ENCODE measurements at places on chromosomes 13 and 19. TPM values are rescaled to one million over a fixed set of nuclear protein-coding genes. Genes with fewer than 3 reads are reported as not detected.

DNA sequence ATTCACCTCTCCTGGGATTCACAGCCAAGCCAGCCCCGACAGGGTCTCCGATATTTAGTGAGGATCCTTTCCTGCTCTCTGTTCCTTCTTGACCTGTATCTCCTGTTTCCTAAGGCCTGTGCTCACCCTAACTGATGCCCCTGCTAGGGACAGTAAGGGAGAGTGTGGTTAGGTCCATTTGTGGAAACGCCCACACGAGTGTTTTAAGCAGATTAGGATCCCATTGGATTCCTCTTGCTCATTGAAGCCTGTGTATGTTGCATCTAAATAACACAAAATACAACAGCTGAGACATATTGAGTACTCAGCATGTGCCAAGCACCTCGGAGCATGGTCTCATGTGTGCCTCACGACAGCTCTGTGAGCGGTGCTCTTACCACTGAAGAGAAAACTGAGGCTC lies 64.9 kb downstream of the EFNB2 start:
- no peak for DNase-seq
- H3K4me3 ChIP-seq = no peak overlapping the region
- peaks cover 25% of the 10 kb centered on the region for H3K4me1 ChIP-seq
- H3K36me3 ChIP-seq = no peaks in the 10 kb centered on the region

DNA sequence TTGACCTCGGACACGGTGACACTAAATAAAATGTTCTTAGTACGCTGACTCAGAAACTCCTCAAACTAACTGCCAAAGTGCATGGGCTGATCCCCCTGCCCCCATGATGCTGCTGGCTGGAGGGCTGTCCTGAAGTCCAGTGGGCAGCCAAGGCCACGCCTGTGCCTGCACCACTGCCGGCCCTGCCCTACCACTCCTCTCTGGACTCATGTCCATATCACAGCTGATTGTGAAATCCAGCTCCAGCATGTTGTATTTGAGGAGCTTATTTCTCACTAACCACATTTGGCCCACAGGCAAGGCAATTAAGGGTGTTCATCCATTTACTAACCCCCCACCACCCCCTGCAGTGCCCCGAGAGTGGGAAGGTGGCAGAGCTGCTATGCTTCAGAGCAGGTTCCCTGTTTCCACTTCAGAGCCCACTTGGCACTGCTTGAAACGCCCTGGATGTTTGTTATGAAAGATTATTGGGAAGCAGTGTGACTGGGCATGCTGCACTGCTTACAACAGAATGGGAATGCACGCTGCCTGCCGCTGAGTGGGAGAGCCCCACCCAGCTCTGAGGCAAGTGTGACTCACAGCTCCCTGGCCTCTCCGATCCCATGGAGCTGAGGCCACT lies 114.0 kb downstream of the UQCRFS1 start:
- no peak overlapping the region for H3K27ac ChIP-seq
- H3K4me1 ChIP-seq = peaks cover 7% of the 10 kb centered on the region
- DNase-seq = no peak
- H3K27me3 ChIP-seq = no peaks in the 10 kb centered on the region
- H3K36me3 ChIP-seq = no peaks in the 10 kb centered on the region
- H3K4me3 ChIP-seq = no peak overlapping the region

- H3K4me1 ChIP-seq = peaks cover 7% of the 10 kb centered on the region
- H3K4me3 ChIP-seq = no peak overlapping the region
- H3K27ac ChIP-seq = no peak overlapping the region
- peaks cover 6% of the 10 kb centered on the region for H3K27me3 ChIP-seq
- DNase-seq = no peak
- no peaks in the 10 kb centered on the region for H3K36me3 ChIP-seq
These were observed 168.6 kb upstream of the RFC3 start for GRCh38 chr13:33649212-33649878.

DNA sequence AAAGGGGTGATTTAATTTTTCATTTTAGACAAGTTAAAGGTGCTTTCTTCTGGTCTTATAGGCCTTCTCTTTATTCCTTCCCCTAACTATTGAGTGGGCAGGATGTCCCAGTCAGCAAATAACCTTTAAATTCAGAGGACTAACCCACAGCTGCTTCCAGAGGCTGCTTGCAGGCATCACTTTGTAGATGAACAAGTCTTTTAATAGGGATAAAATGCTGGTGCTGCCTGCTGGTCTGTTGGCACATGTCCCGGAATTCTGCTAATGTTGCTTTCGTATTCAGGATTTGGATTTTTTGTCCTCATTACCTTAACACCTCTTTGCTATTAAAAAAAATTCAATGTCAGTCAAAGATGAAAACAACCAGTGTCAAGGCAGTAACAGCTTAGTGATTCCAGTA lies 132.7 kb upstream of the KL start:
- H3K36me3 ChIP-seq = peaks cover 2% of the 10 kb centered on the region
- H3K27ac ChIP-seq = no peak overlapping the region
- peaks cover 5% of the 10 kb centered on the region for H3K4me1 ChIP-seq
- H3K27me3 ChIP-seq = peaks cover 15% of the 10 kb centered on the region
- DNase-seq = no peak
- H3K4me3 ChIP-seq = no peak overlapping the region

GRCh38 chr19:5080030-5080654 lies 111.2 kb downstream of the KDM4B start:
- H3K27me3 ChIP-seq = no peaks in the 10 kb centered on the region
- H3K4me1 ChIP-seq = no peaks in the 10 kb centered on the region
- H3K4me3 ChIP-seq = no peak overlapping the region
- no peak overlapping the region for H3K27ac ChIP-seq

- H3K4me3 ChIP-seq = no peak overlapping the region
- peaks cover 4% of the 10 kb centered on the region for H3K4me1 ChIP-seq
- DNase-seq = no peak
These were observed 194.6 kb upstream of the NBEA start for GRCh38 chr13:34747507-34747906.

GRCh38 chr13:105466376-105466775 lies 1069.1 kb downstream of the EFNB2 start:
- DNase-seq = no peak
- H3K27me3 ChIP-seq = no peaks in the 10 kb centered on the region
- no peak overlapping the region for H3K27ac ChIP-seq
- peaks cover 16% of the 10 kb centered on the region for H3K4me1 ChIP-seq
- H3K4me3 ChIP-seq = no peak overlapping the region
- no peaks in the 10 kb centered on the region for H3K36me3 ChIP-seq

DNA sequence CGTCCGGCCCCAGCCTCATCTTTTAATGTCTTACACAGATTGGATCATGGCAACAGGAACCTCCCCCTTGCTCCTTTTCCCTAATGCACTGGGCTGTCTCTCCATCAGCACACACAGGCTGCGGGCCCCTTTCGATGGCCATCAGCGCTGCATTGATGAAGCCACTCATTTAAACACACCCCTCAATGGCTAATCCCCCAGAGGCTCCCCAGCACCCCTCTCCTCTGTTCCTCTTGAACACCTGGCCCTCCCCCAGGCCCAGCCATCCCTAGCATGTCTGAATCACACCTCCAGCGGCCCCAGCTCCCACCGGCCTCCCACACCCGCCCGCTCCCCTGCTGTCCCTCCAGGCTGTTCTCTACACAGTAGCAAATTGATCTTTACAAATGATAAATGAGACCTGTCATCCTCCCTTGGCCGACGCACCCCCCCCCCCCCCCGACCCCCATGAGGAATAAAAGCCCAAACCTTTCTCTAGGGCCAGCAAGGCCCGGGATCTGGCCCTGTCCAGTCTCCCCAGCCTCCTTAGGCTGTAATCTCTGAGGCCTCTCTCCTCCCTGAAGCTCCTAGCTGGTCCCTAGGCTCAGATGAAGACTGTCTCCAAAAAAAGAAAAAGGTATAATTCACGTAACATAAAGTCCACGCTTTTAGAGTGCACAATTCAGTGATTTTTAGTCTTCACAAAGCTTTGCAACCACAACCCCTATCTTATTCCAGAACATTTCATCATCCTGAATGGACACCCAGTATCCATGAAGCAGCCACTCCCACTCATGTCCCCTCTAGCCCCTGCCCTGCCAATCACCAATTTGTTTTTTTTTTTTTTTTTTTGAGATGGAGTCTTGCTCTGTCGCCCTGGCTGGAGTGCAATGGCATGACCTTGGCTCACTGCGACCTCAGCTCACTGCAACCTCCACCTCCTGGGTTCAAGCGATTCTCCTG lies 7.4 kb downstream of the RPL28 start:
- no peak overlapping the region for H3K4me3 ChIP-seq
- peaks cover 23% of the 10 kb centered on the region for H3K4me1 ChIP-seq
- peaks cover 5% of the 10 kb centered on the region for H3K36me3 ChIP-seq
- no peak overlapping the region for H3K27ac ChIP-seq
- DNase-seq = no peak
- no peaks in the 10 kb centered on the region for H3K27me3 ChIP-seq

- peak overlapping the region; percentile 45 for H3K27ac ChIP-seq
- H3K4me3 ChIP-seq = no peak overlapping the region
- DNase-seq = no peak
- peaks cover 39% of the 10 kb centered on the region for H3K4me1 ChIP-seq
These were observed 109.6 kb upstream of the SERP2 start for GRCh38 chr13:44263751-44264620.

- peak overlapping the region; percentile 85 for H3K4me3 ChIP-seq
- H3K36me3 ChIP-seq = no peaks in the 10 kb centered on the region
- H3K27ac ChIP-seq = peak overlapping the region; percentile 86
These were observed 806 bp downstream of the ZNF90 start for GRCh38 chr19:20078581-20079031.

GRCh38 chr13:105773241-105773640 lies 762.2 kb downstream of the EFNB2 start:
- no peak overlapping the region for H3K4me3 ChIP-seq
- peaks cover 13% of the 10 kb centered on the region for H3K4me1 ChIP-seq
- no peaks in the 10 kb centered on the region for H3K36me3 ChIP-seq
- H3K27ac ChIP-seq = no peak overlapping the region
- no peaks in the 10 kb centered on the region for H3K27me3 ChIP-seq

DNA sequence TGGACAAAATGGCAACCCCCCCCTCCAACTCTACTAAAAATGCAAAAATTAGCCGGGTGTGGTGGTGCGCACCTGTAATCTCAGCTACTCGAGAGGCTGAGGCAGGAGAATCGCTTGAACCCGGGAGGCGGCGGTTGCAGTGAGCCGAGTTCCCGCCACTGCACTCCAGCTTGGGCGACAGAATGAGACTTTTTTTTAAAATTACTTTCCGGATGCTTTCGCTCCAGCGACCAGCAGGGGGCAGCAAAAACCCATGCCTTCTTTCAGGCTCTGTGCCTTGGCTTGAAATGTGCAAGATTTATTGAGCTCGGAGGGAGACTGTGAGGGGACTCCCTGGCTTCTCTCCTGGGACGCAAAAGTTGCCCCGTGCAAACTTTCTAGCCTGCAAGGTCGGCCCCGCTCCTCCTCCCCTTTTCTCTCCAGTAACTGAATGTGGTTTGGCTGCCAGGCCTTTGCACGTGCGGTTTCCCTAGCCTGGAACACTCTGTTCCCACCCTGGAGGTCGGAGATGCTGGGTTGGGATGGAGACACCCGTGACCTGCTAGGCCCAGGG lies 61.4 kb upstream of the NFIC start:
- no peak overlapping the region for H3K4me3 ChIP-seq
- H3K4me1 ChIP-seq = no peaks in the 10 kb centered on the region
- DNase-seq = peak; percentile 91
- no peak overlapping the region for H3K27ac ChIP-seq
- H3K36me3 ChIP-seq = no peaks in the 10 kb centered on the region

DNA sequence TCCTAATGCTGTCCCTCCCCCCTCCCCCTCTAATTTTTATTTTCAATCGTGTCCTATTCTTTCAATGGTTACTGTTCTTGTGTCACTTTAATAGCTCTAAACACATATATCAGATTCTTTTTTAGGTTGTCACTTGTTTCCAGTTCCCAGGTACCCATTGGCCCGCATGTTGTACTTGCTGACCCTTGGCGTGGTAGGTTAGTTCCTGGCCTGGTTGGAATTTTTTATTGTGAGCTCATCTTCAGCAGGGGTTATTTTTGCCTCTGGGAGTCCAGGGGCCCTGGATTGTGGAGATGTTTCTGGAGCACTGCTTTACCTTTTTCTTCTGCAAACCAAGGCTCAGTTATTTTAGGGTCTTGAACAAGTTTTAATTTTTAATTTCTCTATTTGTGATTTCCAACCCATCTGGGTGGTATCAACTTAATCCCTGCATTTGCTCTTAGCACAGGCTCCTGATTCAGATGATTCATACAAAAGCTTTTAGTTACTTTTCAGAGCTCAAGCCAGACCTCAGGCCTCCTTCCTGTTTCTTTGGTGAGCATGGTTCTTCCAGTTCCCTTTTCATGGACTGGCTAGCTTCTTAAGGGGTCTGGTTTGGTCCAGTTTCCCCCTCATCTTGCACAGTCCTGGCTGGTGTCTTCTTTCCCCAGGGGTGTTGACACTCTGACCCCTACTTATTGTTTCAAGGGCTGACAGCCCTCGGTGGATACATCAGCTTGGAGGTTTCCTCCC lies 220.5 kb downstream of the TM9SF2 start:
- H3K36me3 ChIP-seq = no peaks in the 10 kb centered on the region
- H3K4me1 ChIP-seq = peaks cover 10% of the 10 kb centered on the region
- no peak for DNase-seq

- no peak for DNase-seq
- no peak overlapping the region for H3K27ac ChIP-seq
- H3K4me1 ChIP-seq = peaks cover 11% of the 10 kb centered on the region
- H3K27me3 ChIP-seq = peaks cover 45% of the 10 kb centered on the region
- no peaks in the 10 kb centered on the region for H3K36me3 ChIP-seq
These were observed 9.1 kb upstream of the MCF2L start for GRCh38 chr13:112959701-112960542.

- no peaks in the 10 kb centered on the region for H3K36me3 ChIP-seq
- no peaks in the 10 kb centered on the region for H3K4me1 ChIP-seq
- H3K27me3 ChIP-seq = no peaks in the 10 kb centered on the region
- no peak overlapping the region for H3K4me3 ChIP-seq
- H3K27ac ChIP-seq = no peak overlapping the region
These were observed 139.9 kb downstream of the PCDH20 start for GRCh38 chr13:61275736-61276135.

DNA sequence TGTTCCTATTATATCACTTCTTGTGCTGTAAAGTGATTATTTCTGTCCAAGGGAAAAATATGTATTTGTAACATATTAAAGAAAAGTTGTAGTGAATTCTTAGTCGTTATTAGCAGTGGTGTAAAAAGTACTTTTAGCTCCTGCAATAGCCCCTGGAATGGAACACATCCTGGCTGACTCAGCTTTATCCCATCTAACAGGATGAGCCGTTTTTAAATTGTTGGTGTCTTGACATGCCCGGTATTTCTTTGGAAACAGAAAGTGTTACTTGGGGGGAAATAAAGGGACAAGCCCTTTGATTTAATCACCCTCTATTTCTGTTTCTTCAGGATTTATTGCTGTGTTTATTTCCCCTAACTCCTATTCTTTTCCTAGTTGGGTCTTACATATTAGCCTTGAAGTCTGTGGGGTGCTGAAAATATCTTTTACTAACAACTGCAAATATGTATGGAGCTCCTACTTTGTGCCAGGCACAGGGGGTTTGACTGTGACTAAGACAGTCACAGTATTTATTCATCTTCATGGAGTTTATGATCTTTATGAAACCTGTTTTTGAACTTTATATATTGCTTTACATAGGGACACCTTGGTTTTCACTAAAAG lies 17.9 kb downstream of the COG3 start:
- peaks cover 47% of the 10 kb centered on the region for H3K36me3 ChIP-seq
- no peak for DNase-seq
- H3K4me1 ChIP-seq = peaks cover 6% of the 10 kb centered on the region
- H3K27me3 ChIP-seq = no peaks in the 10 kb centered on the region
- peak overlapping the region; percentile 62 for H3K27ac ChIP-seq
- H3K4me3 ChIP-seq = no peak overlapping the region

Gene ZNF333
- total RNA-seq = 23.0 TPM

Gene DMWD
- total RNA-seq = 91.0 TPM

Gene CTXN1
- total RNA-seq = 28.7 TPM

Gene DCUN1D2
- total RNA-seq = 29.0 TPM

Gene C19orf73
- 3.4 TPM for total RNA-seq

Gene PRSS57
- total RNA-seq = not detected

Gene RYR1
- total RNA-seq = 0.03 TPM

Gene UGGT2
- 33.6 TPM for total RNA-seq

Gene CGB5
- not detected for total RNA-seq

Measured in osteocyte (in vitro differentiated cells).